ENCODE measurements at places on chromosomes 2 and 18. TPM values are rescaled to one million over a fixed set of nuclear protein-coding genes. Genes with fewer than 3 reads are reported as not detected.

GRCh38 chr2:71932780-71933466, 214.7 kb downstream of the CYP26B1 start:
- H3K4me3 ChIP-seq = no peak overlapping the region
- H3K27me3 ChIP-seq = no peaks in the 10 kb centered on the region
- DNase-seq = no peak
- no peak overlapping the region for H3K27ac ChIP-seq

GRCh38 chr2:239721991-239722759, 303.0 kb downstream of the NDUFA10 start:
- no peak overlapping the region for H3K27ac ChIP-seq
- no peaks in the 10 kb centered on the region for H3K36me3 ChIP-seq
- H3K4me1 ChIP-seq = no peaks in the 10 kb centered on the region
- no peak for DNase-seq

- peaks cover 11% of the 10 kb centered on the region for H3K4me1 ChIP-seq
- H3K27ac ChIP-seq = no peak overlapping the region
- H3K36me3 ChIP-seq = no peaks in the 10 kb centered on the region
- peaks cover 2% of the 10 kb centered on the region for H3K27me3 ChIP-seq
- H3K4me3 ChIP-seq = no peak overlapping the region
- DNase-seq = no peak
Measured at GRCh38 chr18:79584491-79585394, 94.9 kb upstream of the CTDP1 start.

DNA sequence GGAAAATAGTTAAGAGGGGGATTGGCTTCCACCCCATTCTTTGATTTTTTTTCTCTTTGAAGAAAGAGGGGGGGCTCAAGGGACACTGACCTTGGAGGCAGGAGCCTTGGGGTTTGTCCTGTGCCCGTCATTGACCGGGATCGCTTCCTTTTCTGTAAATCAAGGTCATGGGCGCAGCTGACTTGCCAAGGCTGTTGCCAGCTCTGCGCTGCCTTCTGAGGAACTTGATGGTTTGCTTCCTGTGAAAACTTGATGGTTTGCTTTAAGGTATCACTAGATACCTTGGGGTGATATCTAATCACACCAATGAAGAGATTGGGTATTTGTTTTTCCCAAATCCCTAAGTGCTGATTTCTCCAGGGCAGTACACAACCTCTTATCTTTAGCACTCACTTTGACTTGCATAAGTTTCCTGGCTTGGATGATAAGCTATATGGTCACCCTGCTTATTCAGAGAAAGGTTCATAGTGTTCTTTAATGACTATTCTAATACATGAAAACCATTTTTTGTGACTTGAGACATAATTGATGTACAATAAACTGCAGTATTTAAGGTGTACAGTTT, 56.0 kb downstream of the DGKD start:
- H3K27me3 ChIP-seq = no peaks in the 10 kb centered on the region
- DNase-seq = no peak
- peaks cover 8% of the 10 kb centered on the region for H3K4me1 ChIP-seq
- peaks cover 24% of the 10 kb centered on the region for H3K36me3 ChIP-seq

GRCh38 chr2:88642278-88642677, 15.0 kb upstream of the EIF2AK3 start:
- H3K27ac ChIP-seq = no peak overlapping the region
- H3K27me3 ChIP-seq = no peaks in the 10 kb centered on the region
- no peak for DNase-seq
- H3K36me3 ChIP-seq = no peaks in the 10 kb centered on the region
- H3K4me1 ChIP-seq = peaks cover 20% of the 10 kb centered on the region

TMX3 gene
- total RNA-seq = 29.4 TPM

FAHD2B gene
- 45.2 TPM for total RNA-seq

HTR2B gene
- total RNA-seq = not detected

Measured in WTC11 (cell line).